ENCODE measurements at places on chromosomes 7 and 10.

DNA sequence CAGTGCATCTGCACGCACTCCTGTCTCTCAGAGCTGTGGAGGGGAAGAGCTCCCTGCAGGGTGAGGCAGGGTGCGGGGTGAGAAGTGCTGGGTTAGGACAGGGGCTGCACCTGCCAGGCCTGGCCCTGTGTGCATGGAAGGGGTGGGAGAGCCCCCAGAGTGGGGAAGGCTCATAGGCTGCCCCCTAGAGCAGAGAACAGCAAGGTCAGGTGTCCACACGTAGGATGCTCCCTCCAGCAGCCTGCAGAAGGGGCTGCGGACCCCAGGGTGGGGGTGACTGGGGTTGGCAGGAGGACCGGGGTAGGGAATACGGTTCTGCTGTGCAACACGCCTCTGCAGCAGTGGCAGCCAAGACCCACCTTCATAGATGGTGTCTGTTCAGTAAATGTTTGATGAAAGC, 208.6 kb downstream of the PTPRN2 start:
- DNase-seq = no peak

- DNase-seq = no peak
These were observed 426 bp downstream of the SYPL1 start for GRCh38 chr7:106111655-106112117.

DNA sequence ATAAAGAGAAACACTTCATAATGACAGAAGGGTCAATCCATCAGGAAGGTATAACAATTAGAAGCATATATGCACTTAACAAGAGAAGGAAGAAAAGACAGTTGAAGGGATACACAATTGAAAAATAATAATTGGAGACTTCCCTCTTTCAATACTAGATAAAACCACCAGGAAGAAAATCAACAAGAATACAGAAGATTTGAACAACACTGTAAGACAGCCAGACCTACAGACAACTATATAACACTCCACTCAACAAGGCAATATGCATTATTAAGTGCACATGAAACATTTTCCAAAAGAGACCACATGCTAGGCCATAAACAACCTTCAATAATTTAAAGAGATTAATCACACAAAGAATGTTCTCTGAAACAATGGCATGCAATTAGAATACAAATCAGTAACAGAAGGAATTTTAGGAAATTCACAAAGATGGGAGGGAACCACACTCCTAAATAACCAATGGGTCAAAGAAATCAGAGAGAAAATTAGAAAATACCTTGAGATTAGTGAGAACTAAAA, 35.1 kb downstream of the ZNF438 start:
- no peak for DNase-seq

DNA sequence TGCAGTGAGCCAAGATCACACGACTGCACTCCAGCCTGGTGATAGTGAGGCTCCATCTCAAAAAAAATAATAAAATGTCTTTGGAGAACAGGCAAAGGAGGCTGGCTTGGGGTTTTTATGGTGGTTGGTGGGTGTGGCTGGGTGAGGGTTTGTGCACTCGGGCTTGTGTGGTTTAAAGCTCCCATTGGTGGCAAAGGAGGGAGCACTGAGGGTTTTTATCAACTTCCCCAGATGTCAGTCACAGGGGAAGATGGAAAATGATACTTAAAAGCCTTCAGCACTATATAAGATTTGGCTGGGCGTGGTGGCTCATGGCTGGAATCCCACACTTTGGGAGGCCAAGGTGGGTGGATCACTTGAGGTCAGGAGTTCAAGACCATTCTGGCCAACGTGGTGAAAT, 16.3 kb upstream of the RNF216 start:
- no peak for DNase-seq

GRCh38 chr7:28981161-28981465, 23.0 kb upstream of the TRIL start:
- DNase-seq = no peak

DNA sequence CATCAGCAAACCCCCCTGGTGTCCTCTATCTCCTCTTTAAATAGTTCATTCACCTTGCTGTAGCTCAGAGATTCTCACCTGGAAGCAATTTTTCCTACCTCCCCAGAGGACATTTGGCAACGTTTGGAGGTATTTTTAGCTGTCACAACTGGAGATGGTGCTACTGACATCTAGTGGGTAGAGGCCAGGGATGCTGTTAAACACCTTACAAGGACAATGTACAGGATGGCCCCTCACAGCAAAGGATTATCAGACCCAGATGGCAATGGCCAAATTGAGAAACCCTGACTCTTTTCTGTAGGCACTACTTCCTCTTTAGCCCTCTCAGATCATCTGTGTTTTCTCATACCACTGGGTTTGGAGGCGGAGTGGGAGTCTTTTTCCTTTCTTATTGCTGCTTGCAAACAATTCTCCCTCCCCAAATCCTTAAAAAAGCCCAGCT, 13.2 kb upstream of the TRA2A start:
- no peak for DNase-seq

- DNase-seq = no peak
These were observed 174.0 kb downstream of the CELF2 start for GRCh38 chr10:11191678-11192077.

DNA sequence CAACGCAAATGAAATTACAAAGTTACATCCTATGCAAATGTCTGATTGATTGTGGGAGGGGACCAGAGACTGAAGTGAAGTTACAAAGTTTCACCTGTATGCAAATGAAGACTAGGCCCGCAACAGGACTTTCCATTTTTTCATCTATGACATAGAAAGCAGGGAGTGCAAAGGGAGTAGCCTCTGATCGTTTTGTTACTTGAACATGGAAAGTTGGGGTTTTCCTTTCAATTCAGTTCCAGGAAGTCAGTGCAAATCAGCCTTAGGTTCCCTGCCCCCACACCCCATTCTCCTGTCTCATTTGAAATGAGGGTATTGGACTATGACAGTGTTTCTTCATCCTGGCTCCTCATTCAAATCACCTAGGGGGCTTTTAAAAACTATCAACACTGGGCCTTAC, 96.9 kb upstream of the HABP2 start:
- DNase-seq = no peak
